ENCODE measurements at places on chromosomes 6 and 20. TPM values are rescaled to one million over a fixed set of nuclear protein-coding genes. Genes with fewer than 3 reads are reported as not detected.

The IL17F gene
- total RNA-seq, result 155 TPM

The LINC00237 gene
- not detected for total RNA-seq

The B4GALT5 gene
- total RNA-seq, result 18.6 TPM

DNA sequence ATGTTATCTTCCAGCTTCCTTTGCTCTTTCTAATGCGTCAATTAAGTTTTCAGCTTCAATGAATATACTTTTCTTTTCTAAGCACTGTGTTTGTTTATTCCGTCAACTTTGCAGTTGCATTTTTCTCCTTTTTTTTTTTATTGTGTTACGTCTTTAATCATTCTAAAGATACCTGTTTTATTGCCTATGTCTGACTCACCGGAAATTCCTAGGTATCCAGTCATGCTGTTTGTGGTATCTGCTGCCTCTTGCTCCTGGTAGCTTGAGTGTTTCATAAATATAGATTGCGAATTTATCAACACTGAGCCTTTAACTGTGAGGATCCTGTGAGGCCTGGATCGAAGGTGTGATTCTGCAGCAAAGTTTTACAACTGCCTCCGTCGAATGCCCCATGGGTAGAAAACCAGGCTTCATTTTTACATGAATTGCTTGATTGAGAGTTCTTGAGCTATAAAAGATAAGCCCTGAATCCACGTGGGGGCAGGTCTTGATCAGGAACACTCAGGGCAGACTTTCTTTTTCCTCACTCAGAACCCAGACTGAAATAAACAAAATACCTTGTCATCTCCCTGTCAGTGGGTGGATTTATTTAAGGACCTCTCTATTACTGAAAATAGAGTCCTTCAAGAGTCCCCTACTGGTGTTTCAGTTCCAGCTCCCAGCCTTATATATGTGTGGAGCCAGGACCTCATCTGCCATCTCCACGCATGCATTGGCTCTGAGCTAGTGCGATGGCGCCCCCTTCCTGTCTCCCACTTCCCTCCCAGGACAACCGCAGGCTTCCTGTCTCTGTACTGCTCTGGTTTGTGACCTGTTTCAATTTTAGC is 60.1 kb upstream of the LRRC1 start:
- DNase-seq, result peak; percentile 45

DNA sequence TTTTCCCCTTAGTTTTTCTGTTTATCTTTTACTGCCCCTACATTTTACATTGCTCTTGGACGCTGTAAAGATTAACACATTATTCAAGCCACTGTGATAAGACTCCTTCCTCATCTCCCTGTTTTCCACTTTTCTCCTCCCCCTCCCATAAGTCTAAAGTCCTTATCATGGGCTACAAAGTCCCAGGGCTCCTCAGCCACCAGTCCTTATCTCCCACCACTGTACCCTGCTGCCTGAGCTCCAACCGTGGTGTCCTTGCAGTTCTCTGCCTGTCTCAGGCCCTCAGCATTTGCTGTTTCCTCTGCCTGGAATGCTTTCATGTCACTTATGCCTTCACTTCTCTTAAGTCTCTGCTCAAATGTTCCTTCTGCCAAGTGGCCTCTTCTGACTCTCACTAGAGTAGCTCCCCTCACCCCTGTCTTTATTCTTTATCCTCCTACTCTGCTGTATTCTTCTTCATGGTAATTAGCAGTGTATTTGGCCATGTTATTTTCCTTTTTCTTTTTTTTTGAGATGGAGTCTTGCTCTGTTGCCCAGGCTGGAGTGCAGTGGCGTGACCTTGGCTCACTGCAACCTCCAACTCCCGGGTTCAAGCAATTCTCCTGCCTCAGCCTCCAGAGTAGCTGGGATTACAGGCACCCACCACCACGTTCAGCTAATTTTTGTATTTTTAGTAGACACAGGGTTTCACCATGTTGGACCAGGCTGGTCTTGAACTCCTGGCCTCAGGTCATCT is 10.8 kb upstream of the LATS1 start:
- no peak for DNase-seq

DNA sequence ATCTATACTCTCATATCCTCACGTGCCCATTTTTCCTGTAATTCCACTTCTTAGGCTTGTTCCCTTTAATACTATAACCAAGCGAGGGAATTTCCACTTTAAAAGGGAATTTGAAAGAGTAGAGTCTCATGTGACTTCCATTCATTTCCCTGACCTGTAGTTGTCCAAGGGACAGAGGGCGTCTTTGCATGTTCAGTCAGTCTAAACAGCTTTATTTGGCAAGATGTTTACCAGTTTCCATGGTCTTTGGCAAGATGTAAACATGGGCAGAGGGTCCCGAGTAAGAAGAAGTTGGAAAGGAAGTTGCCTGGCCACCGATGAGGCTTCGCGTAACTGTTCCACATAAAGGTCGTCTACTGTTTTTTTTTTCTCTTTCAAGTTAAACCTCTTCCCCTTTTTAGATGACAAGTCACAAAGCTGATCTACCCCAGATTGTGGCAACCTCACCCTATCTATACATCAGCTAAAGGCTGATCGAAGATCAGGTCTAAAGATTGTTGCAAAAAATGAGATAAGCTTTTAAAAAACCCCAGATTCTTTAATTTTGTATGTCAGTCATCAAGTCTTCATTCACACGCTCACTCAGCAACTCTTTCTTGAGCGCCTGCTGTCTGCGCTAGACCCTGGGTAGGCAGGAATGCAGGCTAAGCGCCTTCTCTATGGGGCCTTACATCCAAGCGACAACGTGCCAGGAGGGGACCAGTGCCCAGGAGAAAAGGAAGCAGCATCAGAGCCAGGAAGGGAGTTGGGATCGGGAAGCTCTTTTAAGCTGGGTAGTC is 31.7 kb upstream of the CCR6 start:
- DNase-seq, result no peak

- no peak for DNase-seq
These were observed 104.7 kb upstream of the SGK1 start for GRCh38 chr6:134422426-134423231.

DNA sequence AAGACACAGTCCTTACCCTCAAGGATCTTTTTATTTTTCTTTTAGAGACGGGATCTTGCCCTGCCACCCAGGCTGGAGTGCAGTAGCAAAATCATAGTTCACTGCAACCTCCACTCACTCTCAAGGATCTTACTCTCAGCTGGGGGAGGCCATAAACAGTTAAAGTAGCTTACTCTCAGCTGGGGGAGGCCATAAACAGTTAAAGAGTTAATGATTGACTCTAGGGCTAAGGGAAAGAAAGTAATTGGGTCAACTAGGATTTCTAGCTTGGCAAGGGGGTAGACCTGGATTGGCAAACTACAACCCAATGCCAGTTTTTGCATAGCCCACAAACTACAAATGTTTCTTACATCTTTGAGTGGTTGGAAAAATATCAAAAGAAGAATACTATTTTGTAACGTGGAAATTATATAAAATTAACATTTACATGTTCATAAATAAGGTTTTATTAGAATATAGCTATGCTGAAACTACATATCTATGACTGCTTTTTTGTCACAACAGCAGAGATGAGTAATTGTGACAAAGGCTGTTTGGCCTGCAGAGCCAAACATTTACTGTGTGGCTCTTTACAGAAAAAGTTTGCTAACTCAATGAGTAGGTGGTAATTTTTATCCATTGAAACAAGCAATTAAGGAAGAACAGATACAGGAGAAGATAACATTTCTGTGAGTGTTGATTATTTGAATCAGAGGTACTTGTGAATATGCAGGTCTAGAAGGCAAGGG is 46.4 kb downstream of the PTPRA start:
- DNase-seq, result no peak

GRCh38 chr20:23570178-23570760 is 2.0 kb upstream of the CST9L start:
- no peak for DNase-seq

DNA sequence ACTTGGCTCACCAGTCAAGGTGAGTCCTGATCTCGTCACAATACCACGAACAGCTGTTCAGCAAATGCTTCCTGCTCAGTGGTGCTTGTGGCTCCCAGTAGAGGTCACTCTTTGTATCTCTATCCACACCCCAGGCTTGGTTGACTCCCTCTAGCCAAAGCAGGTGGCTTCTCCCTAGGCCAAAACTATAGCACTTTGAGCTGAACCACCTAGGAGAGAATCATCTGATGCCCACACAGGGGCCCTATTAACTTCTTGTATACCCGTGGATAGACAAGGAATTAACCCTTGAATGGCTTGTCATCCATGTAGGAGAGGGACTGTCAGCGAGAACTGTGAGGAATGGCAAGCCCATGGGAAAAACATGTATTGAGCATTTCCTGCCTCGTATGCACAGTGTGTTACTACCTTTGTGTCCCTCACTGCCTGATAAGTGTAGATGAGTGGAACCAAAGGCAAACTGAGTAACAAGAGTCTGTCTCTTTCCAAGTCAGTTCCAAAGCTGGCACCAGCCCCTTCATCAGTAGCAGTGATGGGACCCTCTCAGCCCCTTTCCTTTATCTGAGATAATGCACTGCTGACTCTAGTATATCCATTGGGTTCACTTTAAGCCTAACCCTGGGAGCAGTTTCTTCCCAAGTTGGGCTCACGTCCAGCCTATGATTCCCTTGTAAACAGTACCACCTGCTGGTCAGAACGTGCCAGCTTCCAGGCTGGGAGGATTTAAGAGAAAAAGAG is 42.5 kb downstream of the EIF2S2 start:
- DNase-seq, result peak; percentile 71

- no peak for DNase-seq
These were observed 674.8 kb upstream of the CITED2 start for GRCh38 chr6:140049251-140049650.

- no peak for DNase-seq
These were observed 23.0 kb downstream of the ZNF217 start for GRCh38 chr20:53570446-53571276.

All from activated CD4-positive, alpha-beta T cell treated with anti-CD3 and anti-CD28 coated beads for 36 hours (primary cell).